ENCODE measurements at places on chromosomes 7 and 10.

- DNase-seq = no peak
Observed at GRCh38 chr10:72588266-72588665, 37.6 kb downstream of the MICU1 start.

DNA sequence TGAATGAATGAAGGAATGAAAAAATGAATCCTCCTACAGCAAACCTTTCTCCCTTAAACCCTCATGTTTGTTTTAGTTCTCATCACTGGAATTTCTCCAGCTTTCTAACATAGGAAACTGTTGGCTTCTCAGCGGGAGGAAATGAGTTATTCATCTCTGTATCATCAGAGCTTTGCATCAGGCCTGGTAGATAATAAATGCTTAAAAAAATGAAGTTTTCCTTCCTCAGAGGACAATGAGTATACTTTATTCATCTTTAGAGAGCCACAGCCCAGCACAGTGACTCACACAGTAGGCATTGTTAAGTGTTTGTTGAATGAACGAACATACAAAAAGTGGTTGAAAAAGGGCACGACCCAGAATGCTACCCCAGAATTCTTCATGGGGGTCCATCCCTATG lies 62.6 kb downstream of the COL13A1 start:
- no peak for DNase-seq

DNA sequence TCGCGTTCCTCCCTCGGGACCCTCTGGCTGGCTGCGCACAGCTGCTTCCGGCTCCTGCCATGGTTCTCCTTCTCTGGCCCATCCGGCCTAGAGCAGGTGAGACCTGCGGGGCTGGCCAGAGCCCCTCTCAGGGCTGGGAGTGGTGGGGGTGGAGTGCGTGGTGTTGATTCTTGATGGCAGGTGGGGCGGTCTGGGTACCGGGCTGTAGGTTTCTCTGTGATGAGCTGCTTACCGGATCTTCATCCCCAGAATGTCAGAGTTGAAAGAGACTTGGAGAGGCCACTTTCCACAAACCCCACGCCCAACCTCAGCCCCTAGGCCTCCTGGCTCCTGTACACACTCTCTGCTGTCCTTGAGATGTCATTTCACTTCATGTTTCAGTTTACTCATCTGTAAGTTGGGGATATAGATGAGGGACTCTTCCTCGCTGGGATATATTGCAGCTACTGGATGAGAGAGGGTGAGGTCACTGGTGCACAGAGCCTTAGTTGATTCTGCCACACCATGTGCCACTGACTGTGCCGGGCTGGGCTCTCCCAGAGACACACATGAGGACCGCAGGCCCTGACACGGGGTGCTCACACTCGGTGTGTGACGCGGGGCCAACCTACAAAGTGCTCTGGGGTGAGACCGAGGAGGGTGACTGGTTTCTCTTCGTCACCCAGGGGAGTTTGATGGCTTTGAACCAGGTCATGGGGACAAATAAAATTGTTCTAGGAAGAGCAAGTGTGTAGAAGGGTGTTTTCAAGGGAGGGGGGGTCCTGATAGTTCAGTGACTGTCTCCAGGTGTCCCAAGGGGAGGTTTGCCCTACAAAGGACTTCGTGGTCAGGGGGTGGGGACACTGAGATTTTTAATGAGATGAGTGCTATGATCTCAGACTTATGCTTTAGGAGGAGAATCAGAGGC lies 29.5 kb downstream of the ZNF775 start:
- DNase-seq = no peak

- DNase-seq = no peak
Observed at GRCh38 chr10:86823565-86823964, 67.1 kb downstream of the BMPR1A start.

Data from muscle of leg (tissue), 16 donors.